SJCRH30 (cell line): ENCODE measurements at places on chromosomes 1 and 21. TPM values are rescaled to one million over a fixed set of nuclear protein-coding genes. Genes with fewer than 3 reads are reported as not detected.

GRCh38 chr1:156062189-156062588, 1.2 kb downstream of the RAB25 start:
- no peak overlapping the region for H3K4me3 ChIP-seq
- no peaks in the 10 kb centered on the region for H3K27me3 ChIP-seq
- no peaks in the 10 kb centered on the region for H3K36me3 ChIP-seq
- no peak for DNase-seq

- no peaks in the 10 kb centered on the region for H3K27me3 ChIP-seq
- H3K4me1 ChIP-seq, result no peaks in the 10 kb centered on the region
- DNase-seq, result no peak
- no peak overlapping the region for H3K27ac ChIP-seq
These were observed 13.1 kb downstream of the GPSM2 start for GRCh38 chr1:108889706-108890384.

- H3K27me3 ChIP-seq, result peaks cover 8% of the 10 kb centered on the region
- no peaks in the 10 kb centered on the region for H3K36me3 ChIP-seq
- H3K27ac ChIP-seq, result no peak overlapping the region
- H3K4me1 ChIP-seq, result no peaks in the 10 kb centered on the region
- H3K4me3 ChIP-seq, result no peak overlapping the region
These were observed 542.8 kb downstream of the PTPRU start for GRCh38 chr1:29779146-29779545.

GRCh38 chr1:114455102-114455785, 55.8 kb downstream of the TRIM33 start:
- peaks cover 42% of the 10 kb centered on the region for H3K36me3 ChIP-seq
- no peaks in the 10 kb centered on the region for H3K27me3 ChIP-seq
- no peak for DNase-seq
- no peak overlapping the region for H3K27ac ChIP-seq
- H3K4me3 ChIP-seq, result no peak overlapping the region

The TMEM53 gene
- 1.6 and 2.3 TPM in 2 replicates for total RNA-seq

The AADACL4 gene
- total RNA-seq, result not detected in 2 replicates
